ENCODE measurements at places on chromosomes 3 and 15.

DNA sequence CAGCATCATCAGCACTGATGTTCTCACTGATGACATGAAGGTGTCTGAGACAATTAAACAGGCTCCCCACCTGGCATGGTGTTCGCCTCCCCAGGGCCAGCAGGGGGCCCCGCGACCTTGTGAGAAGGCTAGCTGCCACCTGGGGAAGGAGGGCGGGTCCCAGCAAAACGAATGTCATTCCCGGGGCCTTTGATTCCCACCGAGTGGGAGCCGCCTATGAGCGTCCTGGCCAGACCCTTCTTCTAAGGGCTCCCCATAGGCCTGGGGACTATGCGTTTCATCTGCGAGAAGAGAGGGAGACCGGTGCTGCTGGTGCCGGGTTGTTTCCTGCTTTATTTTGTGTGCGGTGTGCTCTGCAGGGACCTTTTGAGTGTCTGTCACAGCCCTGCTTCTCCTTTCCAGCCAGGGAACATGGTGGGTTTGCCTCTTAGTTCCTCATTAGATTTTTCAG lies 20.5 kb upstream of the MINDY4B start:
- ATAC-seq = peak; percentile 96

DNA sequence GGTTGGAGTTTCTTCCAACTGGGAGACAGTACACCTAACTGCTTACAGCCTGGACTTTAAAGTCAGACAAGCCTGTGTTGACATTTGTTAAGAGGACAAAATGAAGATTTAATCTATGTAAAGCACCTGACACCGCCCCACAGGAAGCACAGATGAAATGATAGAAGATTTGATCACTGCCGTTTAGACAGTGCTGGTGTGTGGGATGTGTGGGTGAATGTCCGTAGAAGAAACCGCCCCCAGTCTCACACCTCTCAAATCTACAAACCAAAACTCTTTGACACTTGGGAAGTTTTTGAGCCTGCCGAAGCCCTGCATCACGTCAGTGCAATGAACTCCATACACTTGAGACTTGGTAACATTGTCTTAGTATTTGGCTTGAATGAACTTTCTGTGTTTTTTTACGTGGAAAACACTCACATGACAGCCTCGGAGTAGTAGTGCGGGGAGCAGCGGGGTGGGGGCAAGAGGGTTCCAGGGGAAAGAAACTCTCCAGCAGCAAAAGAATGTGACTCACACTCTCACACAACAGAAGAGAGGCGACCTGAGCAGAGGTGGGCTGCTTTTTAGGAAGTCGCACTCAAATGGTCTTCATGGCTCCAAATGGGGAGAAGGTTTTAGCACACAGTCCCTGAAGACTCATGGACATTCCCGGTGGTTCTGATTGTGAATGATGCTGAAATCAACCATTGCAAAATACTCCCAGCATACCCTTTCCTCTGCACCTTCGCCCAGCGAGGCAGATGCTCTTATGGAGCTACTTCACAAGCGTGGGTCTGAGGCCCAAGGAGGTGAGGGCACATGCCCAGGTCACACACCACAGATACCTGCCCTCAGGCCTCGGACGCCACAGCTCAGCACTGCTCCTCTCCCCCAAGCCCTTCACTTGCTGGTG lies 79.2 kb downstream of the SRGAP3 start:
- no peak for ATAC-seq

DNA sequence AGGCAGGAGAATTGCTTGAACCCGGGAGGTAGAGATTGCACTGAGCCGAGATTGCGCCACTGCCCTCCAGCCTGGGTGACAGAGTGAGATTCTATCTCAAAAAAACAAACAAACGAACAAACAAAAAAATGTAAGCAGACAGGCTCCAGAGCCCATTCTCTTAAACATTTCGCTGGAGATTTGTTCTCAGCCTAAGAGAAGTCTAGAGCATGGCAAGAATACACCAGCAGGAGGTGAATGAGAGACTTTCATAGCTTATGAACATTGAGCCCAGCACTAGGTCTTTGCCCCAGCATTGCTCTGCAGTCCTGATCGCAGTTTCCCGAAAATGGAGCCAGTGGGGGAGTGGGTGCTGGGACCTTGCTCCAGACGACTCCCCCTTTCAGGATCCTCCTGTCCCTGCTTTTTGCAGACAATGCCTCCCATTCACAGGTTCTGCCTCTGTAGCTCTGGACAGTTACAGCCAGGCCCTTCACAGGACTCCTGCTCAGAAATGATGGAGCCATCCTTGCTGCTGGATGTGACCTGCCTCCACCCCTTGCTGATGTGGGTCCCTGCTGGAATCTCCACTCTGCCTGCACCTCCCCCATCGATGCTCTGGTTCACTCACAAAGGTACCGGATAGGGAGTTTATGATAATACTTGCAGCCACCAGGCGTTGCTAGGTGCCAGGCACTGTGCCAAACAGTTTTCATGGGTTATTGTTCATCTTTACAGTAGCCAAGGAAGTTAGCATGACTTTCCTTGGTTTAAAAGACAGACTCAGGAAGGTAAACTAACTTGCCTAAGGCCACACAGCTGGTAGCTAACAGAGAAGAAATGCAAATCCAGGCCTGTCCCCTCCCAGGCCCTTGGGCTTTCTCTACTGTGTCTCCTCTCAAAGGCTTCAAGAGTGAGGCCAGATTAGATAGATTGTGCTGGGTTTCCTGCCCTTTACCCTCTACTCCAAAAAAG lies 329.7 kb upstream of the TLE3 start:
- ATAC-seq = peak; percentile 97

GRCh38 chr3:196868297-196868661 lies 559 bp downstream of the SENP5 start:
- ATAC-seq = peak; percentile 18

DNA sequence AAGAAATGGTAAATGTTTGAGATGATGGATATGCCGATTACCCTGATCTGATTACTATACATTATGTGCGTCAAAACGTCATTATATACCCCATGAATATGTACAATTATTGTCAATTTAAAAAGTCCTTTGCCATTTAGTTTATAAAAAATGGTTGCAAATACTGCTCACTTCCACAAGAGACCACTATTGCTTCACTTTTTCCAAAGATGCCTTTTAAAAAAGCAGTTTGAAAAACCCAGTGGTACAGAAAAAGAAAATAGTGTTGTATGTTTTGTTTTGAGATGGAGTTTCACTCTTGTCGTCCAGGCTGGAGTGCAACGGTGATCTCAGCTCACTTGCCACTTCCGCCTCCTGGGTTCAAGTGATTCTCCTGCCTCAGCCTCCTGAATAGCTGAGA lies 39.3 kb downstream of the EDEM1 start:
- peak; percentile 9 for ATAC-seq

DNA sequence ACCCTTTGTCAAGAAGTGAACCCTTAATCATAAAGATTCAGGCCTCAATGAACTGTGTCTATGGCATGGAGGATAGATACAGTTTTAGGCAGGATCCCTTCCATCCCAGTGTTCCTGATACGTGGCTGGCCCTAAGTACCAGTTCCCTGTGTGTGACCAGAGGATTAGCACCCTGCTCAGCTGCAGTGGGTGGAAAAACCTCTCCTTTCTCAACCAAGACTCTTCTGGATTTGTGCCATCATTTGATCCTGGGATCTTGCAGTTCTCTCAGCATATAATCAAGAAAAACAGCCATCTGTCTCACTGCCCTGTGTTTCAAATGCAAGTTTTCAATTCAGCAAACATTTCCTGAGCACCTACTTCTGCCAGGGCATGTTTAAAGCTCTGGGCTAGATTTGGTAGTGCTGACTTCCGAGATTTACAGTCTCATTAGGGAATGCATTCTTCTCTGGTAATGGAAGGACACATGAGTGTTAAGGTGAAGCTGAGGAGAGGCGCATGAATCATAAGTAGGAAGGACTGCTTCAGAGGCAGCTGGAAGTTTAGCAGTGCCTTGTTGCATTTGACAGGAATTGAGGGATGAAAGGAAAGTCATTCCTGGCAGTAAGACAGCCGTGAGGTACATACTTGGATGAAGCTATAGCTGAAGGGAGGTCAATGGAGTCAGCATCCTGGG lies 388.3 kb downstream of the MFSD1 start:
- peak; percentile 52 for ATAC-seq

DNA sequence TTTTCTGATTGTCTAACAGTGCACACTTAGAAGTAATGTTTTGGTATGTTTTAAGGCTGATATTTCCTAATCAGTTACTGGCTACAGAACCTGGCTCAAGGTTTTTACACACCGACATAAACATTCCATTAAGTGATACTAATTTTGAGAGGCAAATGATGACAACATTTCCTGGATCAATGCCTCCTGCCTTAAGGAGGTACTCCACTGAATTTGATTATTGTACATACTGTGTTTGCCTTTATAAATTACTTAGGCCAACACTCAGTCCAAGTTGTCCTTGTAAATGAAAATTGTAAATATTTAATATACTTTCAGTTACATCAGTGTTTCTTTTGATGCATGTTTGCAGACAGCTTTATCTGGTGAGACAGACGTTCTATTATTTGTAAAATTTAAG lies 24.2 kb upstream of the LXN start:
- ATAC-seq = no peak

DNA sequence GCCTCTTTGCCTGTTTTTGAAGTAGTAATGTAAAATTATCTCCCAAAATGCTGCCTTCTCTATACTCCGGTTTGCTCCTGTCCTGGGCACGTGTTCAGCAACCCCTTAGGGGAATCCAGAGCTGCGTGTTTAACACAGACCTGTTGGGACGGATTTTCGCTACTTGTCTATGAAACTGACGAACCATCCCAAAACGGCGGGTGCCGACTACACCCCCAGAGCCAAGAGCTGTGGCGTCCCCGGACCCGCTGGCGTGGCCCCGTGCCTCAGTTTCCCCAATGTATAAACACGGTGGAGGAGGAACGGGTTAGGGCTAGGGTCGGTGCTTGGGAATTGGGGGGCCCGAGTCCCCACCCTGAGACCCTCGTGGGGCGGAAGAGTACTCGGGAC lies 473 bp downstream of the FHIT start:
- no peak for ATAC-seq

GRCh38 chr3:175735866-175736265 lies 876.7 kb downstream of the NAALADL2 start:
- ATAC-seq = peak; percentile 12

GRCh38 chr3:18591120-18591519 lies 166.0 kb upstream of the SATB1 start:
- ATAC-seq = no peak

DNA sequence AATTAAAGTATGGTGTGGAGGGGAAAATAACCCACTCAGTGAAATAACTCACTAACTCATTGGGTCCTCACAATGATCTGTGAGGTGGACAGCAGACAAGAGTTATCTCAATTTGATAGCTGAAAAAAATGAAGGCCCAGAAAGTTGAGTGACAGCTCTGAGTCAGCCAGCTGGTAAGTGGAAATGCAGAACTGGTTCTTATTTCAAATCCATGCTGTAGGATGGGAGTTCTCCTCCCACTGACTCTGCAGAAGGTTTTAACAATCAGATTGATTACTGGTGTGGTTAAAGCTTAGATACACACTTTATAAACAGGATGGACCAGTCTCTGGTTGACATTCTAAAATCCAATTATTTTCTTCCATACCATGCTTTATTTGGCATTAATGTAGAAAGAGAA lies 87.0 kb upstream of the LMOD3 start:
- no peak for ATAC-seq

DNA sequence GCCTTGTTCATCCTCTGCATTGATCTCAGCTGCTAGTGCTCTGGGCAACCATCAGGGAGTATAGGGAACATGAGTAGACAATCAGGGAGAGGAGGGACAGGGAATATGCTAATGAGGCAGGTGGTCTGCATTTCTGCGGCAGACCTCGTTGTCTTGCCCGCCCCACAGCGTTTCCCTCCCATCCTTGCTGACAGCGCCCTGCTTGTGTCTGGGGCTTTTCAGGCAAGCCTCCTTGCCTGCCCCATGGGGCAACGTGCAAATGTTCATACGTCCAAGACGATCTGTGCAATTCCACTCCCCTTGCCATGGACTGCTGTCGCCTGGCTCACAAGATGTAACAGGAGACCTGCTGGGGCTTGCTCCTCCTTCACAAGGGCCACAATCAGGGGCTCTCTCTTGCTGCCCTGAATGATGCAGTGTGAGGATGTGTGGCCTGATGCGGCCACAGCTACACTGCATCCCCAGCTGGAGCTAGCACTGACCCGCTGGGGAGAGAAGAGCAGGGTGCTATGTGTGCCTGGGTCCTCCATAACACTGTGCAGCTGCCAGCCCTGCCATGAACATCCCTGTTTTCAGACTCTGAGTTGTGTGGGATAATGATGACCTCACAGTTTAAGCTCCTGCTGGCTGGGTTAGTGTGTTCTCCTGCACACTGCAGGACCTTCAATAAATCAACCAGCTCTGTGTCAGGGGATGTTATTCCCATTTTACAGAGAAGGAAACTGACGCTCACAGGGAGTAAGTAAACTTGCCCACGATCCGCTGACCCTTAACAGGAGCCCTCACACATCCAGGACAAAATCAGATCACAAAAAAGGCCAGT lies 211.3 kb downstream of the KLF13 start:
- no peak for ATAC-seq

- no peak for ATAC-seq
Observed at GRCh38 chr3:57234613-57235575, 7.4 kb downstream of the APPL1 start.

All from motor neuron (in vitro differentiated cells).